ENCODE measurements at places on chromosomes 16 and 17. TPM values are rescaled to one million over a fixed set of nuclear protein-coding genes. Genes with fewer than 3 reads are reported as not detected.

Gene TGFB1I1
- 0.42 TPM for total RNA-seq

Gene FOXC2
- not detected for total RNA-seq

Gene LDHD
- 0.20 TPM for total RNA-seq

DNA sequence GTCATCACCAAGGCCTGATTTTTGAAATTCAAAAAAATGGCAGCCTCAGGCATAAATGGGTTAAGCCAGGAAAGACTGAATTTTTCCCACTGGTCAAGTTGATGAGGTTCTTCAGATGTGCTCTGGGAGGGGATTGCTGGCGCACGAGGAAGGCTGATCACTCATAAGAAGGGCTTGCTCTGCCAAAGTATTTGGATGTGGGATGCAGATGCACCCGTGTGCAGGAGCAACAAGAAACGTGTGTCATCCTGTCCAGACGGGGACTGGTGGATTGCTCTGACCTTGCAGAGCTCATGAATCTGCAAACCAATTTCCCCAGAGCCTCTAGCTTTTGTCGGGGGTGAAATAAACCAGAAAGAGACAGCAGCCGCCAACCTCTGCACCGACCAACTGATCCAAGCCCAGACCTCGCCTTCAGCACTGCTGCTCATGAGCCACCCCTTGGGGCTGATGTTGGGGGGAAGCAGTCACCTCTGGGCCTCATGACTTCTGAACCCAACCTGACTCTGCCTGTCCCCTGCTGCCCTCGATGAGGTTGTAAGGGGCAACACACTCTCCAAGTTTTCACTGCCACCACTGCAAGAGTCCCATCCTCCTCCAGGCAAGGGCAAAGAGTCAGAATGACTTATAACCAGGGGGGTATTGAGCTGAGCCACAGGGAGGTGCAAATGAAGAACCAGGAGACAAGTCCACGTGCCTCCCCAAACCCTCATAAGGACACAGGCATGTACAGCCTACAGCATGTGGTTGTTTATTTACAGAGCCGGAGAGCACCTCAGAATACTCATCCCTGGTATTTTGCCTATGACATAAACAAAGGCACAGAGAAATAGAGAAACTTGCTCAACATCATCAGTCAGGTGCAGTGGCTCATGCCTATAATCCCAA lies 452.0 kb downstream of the SOX9 start:
- H3K27ac ChIP-seq: no peak overlapping the region
- no peak overlapping the region for H3K4me3 ChIP-seq
- no peaks in the 10 kb centered on the region for H3K27me3 ChIP-seq

Gene NPIPB12
- 78.8 TPM for total RNA-seq

DNA sequence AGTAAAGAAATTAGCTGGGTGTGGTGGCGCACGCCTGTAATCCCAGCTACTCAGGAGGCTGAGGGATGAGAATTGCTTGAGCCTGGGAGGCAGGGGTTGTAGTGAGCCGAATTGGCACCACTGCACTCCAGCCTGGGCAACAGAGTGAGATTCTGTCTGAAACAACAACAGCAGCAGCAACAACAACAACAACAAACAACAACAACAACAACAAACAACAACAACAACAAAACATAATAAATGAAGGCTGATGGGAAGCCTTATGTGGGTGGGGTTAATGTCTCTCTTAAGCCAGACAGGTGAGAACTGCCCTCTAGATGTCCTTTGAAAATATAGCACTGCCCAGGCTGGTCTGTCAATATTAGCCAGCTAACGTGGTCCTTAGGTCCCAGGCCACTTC lies 107.3 kb downstream of the MSI2 start:
- no peaks in the 10 kb centered on the region for H3K36me3 ChIP-seq
- no peak overlapping the region for H3K27ac ChIP-seq
- no peaks in the 10 kb centered on the region for H3K27me3 ChIP-seq
- no peaks in the 10 kb centered on the region for H3K4me1 ChIP-seq
- no peak overlapping the region for H3K4me3 ChIP-seq

DNA sequence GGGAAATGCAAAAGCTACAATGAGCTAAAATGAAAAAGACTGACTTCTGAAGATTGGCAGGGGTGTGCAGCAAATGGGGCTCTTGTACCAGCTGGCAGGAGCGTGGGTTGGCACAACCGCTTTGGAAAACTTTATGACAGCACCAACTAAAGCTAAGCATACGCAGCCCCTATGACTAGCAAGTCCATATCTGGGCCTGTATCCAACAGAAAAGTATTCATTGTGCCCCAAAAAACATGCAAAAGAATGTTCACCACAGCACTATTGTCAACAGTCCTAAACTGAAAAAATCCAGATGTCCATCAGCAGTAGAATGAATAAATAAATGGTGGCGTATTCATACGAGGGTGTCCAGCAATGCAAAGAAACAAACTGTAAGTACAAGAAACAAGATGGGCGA lies 22.6 kb upstream of the ITGA3 start:
- H3K4me1 ChIP-seq: no peaks in the 10 kb centered on the region
- H3K27ac ChIP-seq: no peak overlapping the region
- no peaks in the 10 kb centered on the region for H3K36me3 ChIP-seq
- no peak overlapping the region for H3K4me3 ChIP-seq
- no peak for DNase-seq

Gene PHAF1
- 22.2 TPM for total RNA-seq

GRCh38 chr17:8494506-8495111 lies 58.9 kb downstream of the NDEL1 start:
- H3K4me3 ChIP-seq: no peak overlapping the region
- H3K4me1 ChIP-seq: no peaks in the 10 kb centered on the region
- no peaks in the 10 kb centered on the region for H3K36me3 ChIP-seq
- DNase-seq: no peak
- no peak overlapping the region for H3K27ac ChIP-seq
- no peaks in the 10 kb centered on the region for H3K27me3 ChIP-seq

Gene ABCC6
- total RNA-seq: not detected

DNA sequence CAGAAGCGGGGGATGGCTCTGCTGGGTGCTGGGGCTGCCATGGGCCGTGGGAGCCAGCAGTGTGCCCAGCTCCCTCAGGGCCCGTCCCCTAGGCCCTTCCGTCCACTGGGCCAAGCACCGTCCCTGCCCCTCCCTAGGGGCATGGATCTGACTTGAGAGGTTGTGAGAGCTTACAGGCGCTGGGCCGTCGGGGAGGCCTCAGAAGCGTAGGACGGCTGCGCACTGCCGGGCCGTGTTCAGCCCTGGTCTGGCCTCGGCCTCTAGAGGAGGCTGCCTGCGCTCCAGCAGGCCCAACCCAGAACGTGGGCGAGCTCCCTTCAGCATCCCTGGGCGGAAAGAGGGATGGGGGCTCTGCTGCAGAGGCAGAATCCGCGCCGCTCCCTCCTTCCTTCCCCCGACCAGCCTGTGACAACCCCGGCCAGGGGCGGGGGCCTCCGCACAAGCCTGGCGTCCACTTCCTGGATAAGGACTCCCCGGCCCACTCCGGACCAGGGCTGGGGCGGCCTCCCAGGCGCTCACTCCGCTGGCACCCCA lies 685 bp upstream of the MPG start:
- H3K4me1 ChIP-seq: peaks cover 26% of the 10 kb centered on the region
- H3K4me3 ChIP-seq: peak overlapping the region; percentile 23
- peaks cover 10% of the 10 kb centered on the region for H3K27me3 ChIP-seq
- peak overlapping the region; percentile 65 for H3K27ac ChIP-seq
- H3K36me3 ChIP-seq: peaks cover 5% of the 10 kb centered on the region

DNA sequence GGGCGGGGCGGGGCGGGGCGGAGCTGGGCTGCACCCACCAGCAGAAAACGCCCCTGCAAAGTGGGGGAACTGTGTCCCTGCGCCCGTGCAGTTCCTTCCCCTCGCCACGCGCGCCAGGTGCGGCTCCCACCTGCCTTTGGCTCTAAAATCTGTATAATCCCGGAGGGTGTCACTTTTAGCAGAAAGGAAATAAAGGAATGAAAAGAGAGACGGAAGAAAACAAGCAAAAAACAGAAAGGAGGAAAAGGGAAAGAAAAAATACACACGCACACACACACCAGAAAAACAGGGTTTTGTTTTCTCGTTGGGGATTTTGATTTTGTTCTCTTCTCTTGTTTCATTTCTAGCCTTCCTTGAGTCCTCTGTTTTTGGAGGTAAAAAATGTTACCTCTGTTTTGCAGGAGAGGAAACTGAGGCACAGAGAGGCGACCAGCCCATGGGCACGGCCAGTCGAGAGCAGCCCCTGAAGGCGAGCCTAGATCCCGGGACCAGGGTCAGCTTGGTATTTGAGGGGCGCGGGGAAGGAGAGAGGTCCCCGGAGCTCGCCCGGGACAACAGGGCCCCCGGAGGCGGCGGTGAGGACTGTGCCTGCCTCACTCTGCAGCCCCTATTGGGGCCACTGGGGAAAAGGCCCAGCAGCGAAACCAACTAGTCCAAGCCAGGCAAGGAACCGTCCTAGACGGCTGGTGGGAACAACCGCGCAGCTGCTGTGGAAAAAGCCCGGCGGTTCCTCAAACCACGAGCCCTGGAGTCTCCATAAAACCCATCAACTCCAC lies 594 bp upstream of the CARHSP1 start:
- H3K27me3 ChIP-seq: no peaks in the 10 kb centered on the region
- H3K36me3 ChIP-seq: no peaks in the 10 kb centered on the region
- DNase-seq: peak; percentile 61
- H3K4me1 ChIP-seq: peaks cover 50% of the 10 kb centered on the region

- H3K27me3 ChIP-seq: peaks cover 3% of the 10 kb centered on the region
- no peaks in the 10 kb centered on the region for H3K36me3 ChIP-seq
- no peak overlapping the region for H3K27ac ChIP-seq
- H3K4me3 ChIP-seq: no peak overlapping the region
- no peaks in the 10 kb centered on the region for H3K4me1 ChIP-seq
These were observed 3.1 kb upstream of the MMP2 start for GRCh38 chr16:55475919-55476318.

Gene CMTM2
- 0.79 TPM for total RNA-seq

DNA sequence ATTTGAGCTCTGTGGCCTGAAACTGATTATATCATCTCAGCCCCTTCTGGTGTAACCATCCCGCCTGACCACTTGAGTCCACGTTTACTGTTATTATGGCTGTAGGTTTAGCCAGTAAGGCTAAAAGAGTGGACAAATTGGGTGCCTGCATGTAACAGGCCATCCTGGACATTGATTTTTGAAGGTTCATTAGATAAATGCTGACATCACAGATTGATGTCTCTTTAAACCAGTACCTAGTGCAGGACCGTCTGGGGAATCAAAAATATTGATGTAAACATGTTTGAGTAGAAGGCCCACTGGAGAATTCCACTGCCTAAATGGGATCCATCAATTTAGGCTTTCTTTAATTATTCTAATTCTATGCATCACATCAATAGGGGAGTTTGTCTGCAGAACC lies 215.1 kb downstream of the IRX3 start:
- no peaks in the 10 kb centered on the region for H3K27me3 ChIP-seq
- H3K4me1 ChIP-seq: no peaks in the 10 kb centered on the region
- no peak overlapping the region for H3K27ac ChIP-seq
- no peak overlapping the region for H3K4me3 ChIP-seq
- DNase-seq: no peak
- H3K36me3 ChIP-seq: no peaks in the 10 kb centered on the region

Gene CRHR1
- total RNA-seq: not detected

DNA sequence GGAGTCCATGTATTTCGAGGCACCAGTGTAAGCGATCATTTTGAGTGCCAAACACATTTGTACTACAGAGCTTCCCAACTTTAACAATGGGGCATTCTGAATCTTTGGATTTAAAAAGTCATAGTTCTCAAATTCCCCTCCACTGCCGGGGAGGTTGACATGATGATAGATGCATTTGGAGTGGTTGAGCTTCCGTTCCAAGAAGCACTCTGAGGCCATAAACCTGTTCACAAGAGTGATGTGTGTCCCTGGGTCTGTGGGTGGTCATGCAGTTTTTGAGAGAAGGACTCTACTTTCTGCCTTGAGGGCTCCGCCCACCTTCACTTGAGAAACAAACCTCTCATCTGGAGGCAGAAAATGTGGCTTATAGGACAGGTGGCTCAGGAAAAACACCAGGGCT lies 43.7 kb downstream of the IRX5 start:
- DNase-seq: no peak
- H3K27ac ChIP-seq: no peak overlapping the region
- no peak overlapping the region for H3K4me3 ChIP-seq
- no peaks in the 10 kb centered on the region for H3K4me1 ChIP-seq
- H3K27me3 ChIP-seq: no peaks in the 10 kb centered on the region
- no peaks in the 10 kb centered on the region for H3K36me3 ChIP-seq

DNA sequence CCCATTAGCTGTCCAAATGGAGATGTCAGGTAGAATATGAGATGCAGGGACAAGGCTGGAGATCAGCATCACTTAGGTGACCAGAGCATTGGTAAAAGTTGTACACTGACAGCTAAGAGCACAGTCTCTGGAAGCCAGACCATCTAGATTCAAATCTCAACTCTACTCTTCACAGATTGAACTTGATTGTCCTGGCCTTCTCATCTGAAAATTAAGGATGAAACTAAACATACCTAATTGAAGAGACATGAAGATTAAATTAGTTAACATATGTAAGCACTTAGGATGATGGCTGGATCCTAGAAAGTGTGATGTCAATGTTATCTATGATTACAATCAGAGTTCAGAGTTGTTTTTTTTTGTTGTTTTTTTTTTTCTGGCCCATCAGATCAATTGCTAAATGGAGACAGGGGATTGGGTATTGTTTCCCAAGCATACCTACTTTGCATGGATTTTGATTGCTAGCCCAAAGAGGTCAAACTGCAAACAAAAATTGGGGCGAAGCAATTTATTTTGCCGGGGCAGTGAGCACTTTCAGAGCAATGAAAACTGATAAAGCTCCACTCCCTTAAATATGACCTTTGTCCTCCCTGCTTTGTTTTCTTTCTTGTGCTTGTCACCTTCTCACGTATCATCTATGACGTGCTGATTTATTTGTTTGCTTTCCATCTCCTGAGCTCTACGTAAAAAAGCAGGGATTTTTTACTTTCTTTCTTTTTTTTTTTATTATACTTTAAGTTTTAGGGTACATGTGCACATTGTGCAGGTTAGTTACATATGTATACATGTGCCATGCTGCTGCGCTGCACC lies 217.6 kb upstream of the CPHXL start:
- H3K4me1 ChIP-seq: no peaks in the 10 kb centered on the region
- no peaks in the 10 kb centered on the region for H3K27me3 ChIP-seq
- DNase-seq: no peak
- no peak overlapping the region for H3K4me3 ChIP-seq
- H3K36me3 ChIP-seq: no peaks in the 10 kb centered on the region

- H3K4me1 ChIP-seq: no peaks in the 10 kb centered on the region
- H3K27ac ChIP-seq: no peak overlapping the region
- no peak overlapping the region for H3K4me3 ChIP-seq
These were observed 154.8 kb upstream of the CDH5 start for GRCh38 chr16:66211651-66212050.
